ENCODE measurements at places on chromosomes 1 and 21.

GRCh38 chr21:41601573-41602368, 93.8 kb upstream of the TMPRSS2 start:
- DNase-seq, result peak; percentile 21

DNA sequence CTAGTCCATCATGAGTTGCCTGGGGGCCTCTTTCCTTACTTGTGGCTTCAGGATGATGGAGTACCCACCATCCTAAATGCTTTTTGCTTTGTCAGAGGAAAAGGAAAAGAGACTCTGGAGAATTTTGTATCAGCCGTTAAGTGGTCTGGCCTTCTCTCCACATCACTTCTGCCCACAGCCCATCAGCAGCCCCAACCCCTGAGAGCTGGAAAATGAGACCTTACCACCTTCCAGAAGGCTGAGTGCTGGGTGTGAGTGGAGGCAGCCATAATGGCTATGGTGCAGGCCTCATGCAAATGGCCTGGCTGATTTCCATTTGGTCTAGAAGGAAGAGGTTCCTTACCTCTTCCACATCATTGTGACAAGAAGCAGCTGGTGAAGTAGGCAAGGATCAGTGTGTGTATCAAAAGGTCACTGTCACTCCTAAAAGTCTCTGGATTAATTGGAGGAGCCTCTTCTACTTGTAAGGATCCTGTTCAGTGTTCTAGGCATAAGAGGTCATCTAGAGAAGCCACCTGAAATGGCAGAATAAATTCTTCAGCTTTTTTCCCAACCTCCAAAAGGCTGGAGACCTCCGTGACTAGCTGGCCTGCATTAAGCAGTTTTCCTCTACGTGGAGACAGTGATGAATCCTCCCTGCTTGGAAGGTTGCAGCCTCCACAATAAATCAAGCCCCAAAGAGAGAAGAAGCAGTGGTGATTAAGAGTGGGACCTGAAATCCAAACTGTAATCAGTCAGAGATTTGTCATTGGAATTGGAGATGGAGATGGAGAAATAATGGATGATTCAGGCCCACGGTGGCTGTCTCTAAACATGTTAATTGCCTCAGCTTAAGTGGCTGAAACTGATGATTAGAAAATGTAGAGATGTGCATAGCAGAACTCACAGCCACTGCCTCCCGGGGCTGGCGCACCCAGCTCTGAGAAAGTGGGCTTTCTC, 111.5 kb downstream of the CNIH3 start:
- no peak for DNase-seq

GRCh38 chr1:201826830-201827229, 2.1 kb upstream of the IPO9 start:
- no peak for DNase-seq

GRCh38 chr1:161994175-161994668, 29.4 kb downstream of the OLFML2B start:
- peak; percentile 56 for DNase-seq

GRCh38 chr1:238499021-238499420, 608.3 kb upstream of the ZP4 start:
- DNase-seq, result no peak

DNA sequence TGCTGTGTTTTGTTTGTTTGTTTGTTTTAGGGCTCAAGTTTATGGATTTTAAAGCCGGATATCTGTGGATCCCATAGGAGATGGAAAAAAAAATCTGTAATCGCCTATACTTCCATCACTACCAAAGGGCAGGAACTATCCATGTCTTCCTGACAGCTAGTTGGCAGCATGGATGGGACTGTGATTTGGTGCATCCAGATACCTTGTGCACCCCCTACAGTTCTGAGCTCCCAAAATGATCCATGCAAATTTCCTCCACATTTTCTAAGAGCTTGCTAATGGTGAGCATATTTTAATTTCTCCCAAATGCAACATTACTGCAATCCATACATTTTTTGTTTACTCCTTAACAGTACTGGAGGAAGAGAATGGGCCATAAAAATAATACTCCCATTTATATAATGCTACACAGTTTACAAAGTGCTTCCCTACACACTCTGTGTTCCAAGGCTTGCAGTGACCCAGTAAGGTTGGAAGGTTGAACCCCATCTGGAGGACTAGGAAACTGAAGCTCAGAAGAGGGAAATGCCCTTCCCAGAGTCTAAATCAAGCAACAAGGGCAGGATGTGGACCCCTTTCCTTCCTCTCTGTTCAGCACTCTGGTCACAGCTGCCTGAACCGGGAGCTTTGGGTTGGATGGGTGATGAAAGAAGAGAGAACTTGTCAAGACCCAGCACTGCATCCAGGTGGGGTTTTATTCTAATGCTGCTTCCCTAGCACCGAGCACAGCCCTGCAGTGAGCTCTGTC, 48.0 kb downstream of the CAPN8 start:
- DNase-seq, result no peak

GRCh38 chr1:228372183-228373003, 34.2 kb downstream of the TRIM11 start:
- DNase-seq, result no peak

- DNase-seq, result no peak
These were observed 65.7 kb upstream of the FCGR2A start for GRCh38 chr1:161439280-161440232.

- peak; percentile 64 for DNase-seq
These were observed 7.3 kb downstream of the SYNC start for GRCh38 chr1:32695098-32695904.

DNA sequence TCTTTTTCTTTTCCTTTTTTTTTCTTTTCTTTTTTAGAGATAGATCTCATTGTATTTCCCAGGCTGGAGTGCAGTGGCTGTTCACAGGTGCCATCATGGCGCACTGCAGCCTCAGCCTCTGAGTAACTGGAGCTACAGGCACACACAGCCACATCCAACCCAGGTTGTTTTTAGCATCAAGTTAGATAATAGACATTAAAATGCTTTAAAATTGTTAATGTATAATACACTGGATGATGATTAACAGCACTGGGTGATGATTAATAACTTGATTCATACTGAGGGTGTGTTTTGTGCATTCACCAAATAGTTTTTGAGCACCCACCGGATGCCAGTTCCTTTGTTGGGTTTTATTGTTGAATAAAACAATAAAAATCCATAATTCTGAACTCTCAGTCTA, 75.2 kb downstream of the BEND5 start:
- no peak for DNase-seq

DNA sequence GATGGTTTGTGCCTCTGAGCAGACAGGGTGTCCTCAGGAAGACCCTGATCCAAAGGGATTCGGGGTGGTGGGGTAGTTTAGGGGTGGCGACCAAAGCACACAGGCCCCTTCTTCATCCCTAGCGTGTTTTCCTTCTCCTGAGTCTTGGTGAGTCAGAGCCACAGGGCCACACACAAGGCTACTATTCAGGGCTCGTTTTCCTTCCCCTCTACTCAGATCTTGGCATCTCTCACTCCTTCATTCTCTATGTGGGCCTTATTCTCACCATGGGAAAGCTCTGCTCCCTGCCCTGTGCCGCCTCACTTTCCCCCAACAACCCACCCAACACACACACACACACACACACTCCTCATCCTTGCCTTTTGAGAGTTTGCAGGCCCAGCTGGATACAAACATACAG, 43.6 kb upstream of the WNT2B start:
- peak; percentile 46 for DNase-seq

DNA sequence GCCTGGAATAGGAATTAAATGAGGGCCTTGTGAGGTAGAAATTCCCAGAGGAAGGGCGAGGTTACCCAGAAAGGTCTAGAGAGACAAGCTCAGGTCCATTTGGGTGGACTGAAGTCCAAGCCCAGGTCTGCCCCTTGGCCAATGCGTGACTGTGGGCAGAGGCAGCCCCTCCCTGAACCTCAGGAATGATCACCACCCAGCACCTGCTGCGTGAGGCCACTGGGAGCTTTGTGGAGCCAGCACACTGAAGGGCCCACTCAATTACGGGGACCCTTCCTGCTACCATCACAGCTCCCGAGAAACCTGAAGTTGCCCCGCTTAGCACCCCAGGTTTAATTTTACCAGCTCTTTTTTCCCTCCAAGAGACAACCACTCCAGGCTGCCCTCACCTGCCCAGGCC, 6.5 kb upstream of the MATN1 start:
- no peak for DNase-seq

DNA sequence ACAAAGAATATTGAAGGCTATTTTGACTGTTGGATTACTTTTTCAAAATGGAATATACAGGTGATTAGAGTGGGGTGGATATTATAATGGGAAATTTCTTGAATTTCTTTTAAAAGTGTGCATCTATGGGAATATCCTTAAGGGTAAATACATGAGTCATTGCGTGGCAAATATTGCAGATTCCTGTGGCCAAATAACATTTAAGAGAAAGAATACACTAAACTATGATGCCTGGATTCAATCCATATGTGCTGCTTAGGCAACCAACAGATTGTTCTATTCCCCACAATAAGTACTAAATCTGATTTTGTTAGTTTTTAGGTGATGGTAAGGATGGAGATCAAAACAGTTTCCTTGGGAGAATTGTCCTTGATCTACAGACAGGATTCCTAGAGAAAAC, 119.5 kb downstream of the HMCN1 start:
- peak; percentile 78 for DNase-seq

GRCh38 chr1:61453111-61453961, 271.6 kb downstream of the TM2D1 start:
- peak; percentile 97 for DNase-seq

- no peak for DNase-seq
These were observed 36.1 kb downstream of the COA6 start for GRCh38 chr1:234409328-234409727.

- no peak for DNase-seq
These were observed 15.2 kb downstream of the SAMD11 start for GRCh38 chr1:938711-939489.

GRCh38 chr1:185645686-185646085, 88.5 kb upstream of the HMCN1 start:
- no peak for DNase-seq

- no peak for DNase-seq
These were observed 2.3 kb downstream of the SLC37A1 start for GRCh38 chr21:42515708-42516502.

DNA sequence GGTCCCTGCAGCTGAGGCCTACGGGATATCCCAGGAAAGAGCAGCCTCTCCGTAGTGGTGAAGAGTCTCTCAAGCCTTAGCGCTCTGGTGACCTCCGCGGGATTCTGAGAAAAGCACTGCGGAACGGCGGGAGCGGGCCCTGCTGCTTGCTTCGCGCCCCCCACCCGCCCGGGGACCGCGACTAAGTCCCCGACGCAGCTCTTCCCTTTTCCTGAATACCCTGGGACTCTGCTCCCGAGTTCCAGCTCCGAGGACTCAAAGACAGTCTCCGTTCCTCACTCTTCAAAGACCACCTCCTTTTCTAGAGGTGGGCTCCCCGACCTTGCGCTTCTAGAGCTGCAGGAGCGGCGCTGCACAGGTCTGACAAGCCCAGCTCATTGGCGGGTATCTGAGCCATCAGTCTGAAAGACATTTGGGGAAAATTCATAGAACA, 3.6 kb upstream of the PRRX1 start:
- DNase-seq, result no peak

GRCh38 chr1:205271277-205271676, 43.5 kb downstream of the TMCC2 start:
- DNase-seq, result peak; percentile 51

- peak; percentile 16 for DNase-seq
These were observed 30.4 kb downstream of the TFAP2E start for GRCh38 chr1:35603468-35603867.

DNA sequence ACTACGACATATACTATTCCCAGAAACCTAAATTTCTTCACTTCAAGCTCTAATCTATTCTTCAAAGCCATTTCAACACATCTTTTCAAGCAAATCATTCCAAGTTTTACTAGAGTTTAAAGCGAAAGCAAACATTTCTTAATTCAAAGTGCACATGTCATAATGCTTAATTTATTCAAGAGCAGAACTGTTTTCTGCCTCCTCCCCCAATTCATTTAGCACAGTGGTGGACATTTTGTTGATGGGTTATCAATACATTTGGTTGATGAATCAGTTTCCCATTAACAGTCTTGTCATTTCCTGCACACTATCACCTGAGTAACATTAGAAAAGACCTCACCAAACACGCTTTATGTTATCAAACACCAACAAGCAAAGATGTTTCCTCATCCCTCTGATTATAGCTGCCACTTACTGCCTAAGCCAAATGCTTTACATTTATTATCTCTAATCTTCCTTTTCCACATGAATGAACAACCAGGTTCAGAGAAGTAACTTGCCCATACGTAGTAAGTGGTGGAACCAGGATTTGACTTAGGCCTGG, 2.0 kb downstream of the SRSF4 start:
- peak; percentile 51 for DNase-seq

GRCh38 chr1:25867210-25867991, 8.1 kb downstream of the PAQR7 start:
- DNase-seq, result no peak

GRCh38 chr1:209375671-209376365, 207.7 kb upstream of the CAMK1G start:
- peak; percentile 46 for DNase-seq

DNA sequence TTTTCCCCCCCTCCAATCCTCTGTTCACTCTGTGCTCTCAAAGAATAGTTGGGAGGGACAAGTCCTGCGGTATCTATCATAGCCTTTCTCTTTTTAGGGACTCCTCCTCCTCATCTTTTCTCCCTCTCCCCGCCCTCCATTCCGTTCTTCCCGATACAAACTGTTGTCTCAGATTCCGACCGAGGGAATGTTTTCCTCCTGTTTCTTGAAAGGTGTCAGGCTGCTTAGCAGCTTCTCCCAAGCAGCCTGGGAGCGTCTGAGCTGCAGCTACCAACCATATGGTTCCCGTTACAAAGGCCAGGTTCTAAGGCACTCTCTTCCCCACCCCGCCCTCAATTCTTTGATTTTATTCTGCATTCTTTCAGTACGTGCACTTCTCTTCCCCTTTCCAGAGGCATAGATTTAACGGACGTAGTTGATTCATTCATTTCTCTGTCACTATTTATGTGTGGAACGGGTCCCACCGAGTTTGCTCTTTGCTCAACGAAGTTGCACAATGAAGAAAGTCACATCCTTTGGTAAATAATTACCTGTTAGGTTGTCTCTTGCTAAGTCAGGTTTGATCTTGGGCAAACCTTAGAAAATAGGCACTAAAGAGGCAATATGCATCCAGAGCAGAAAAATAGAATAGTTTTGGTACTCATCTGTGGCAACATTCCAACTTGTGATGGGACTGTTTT, 2.8 kb downstream of the ADGRL2 start:
- DNase-seq, result peak; percentile 52

GRCh38 chr1:94629259-94630181, 88.0 kb upstream of the F3 start:
- no peak for DNase-seq

GRCh38 chr1:209648931-209649776, 3.1 kb downstream of the LAMB3 start:
- peak; percentile 95 for DNase-seq

- no peak for DNase-seq
These were observed 5.0 kb downstream of the CNKSR1 start for GRCh38 chr1:26182383-26182696.

DNA sequence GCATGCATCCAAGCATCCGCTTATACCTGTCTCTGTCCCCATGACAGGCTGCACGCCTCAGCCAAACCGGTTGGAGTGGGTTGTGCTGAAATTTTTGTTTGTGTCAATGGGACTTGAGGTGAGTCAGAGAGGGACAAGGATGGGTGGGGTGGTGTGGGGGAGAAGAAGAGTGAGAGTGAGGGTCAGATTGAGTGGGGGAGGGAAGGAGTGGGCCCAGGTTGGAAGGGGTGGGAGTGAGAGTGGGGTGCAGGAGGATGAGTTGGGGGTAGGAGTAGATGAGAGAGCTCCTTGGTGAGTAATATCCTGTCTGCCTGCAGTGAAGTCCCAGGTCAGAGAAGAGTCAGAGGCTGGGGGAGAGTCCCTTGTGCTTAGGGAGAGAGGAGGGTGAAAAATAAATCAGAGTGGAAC, 3.3 kb upstream of the NECTIN4 start:
- DNase-seq, result no peak
